ENCODE measurements at places on chromosomes 12 and 14.

- DNase-seq: no peak
Measured at GRCh38 chr14:103196716-103197115, 73.5 kb downstream of the TNFAIP2 start.

DNA sequence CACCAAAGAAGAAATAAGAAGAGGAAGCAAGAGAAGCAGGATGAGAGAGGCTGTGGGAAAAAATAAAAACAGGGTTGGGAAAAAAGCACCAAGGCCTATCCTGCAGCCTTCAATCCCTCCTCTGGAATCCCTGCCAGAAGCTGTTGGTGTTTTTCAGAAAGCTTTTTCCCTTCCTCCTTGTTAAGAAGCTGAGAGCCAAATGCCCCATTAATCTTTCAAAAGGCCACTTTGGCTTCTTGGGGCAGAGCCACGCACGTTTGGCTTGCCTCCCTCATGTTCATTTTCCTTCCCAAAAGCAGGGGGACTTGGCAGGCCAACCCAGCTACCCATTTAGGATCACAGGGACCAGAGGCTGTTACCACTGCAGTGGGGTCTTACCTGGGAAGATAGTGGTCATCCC, 365.3 kb downstream of the NUAK1 start:
- peak; percentile 56 for DNase-seq

- DNase-seq: no peak
Measured at GRCh38 chr12:119263466-119263865, 71.1 kb upstream of the CCDC60 start.

DNA sequence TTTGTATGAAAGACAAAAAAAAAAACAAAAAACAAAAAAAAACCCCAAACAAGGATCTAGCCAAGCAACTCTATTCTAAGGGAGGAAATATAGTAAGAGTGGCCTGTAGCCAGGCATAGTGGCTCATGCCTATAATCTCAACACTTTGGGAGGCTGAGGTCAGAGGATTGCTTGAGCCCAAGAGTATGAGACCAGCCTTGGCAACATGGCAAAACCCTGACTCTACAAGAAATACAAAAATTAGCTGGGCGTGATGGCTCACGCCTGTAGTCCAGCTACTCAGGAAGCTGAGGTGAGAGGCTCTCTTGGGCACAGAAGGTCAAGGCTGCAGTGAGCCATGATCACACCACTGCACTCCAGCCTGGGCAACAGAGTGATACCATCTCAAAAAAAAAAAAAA, 47.9 kb downstream of the TMEM117 start:
- no peak for DNase-seq

- DNase-seq: no peak
Measured at GRCh38 chr14:91957876-91958313, 10.4 kb upstream of the FBLN5 start.

DNA sequence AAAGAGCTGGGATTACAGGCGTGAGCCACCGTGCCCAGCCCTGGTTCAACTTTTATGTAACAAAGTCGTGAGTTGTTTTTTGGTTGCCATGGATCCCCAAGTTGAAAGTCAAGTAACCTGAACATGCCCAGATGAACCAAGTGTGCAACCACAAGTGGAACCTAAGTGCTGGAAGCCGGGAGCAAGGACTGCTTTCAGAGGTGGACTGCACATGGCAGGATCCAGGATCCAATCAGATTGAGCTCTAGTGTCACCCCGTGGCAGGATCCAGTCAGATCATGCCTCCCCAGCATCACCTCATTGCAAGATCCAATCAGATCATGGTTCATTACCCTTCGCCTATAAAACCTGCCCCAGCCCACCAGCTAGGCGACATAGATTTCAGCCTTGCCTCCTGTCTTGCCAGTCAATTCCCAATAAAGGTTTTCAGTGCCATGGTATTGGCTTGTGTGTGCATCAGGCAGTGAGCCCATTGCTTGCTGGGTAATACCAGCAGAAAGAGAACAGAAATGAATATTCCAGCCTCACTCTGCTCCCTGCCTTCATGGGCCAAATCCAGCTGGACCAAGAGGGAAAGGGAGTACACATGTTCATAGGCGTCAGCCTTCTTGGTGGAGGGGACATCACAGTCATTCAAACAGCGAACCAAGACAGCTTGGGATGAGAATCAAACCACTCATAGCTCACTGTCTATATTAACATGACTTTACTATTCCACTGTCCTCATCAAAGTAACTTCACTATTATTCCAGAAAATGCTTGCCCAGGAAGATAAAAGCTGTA, 43.6 kb upstream of the VASH1 start:
- DNase-seq: no peak

GRCh38 chr12:44507461-44507860, 368.7 kb downstream of the NELL2 start:
- no peak for DNase-seq

- DNase-seq: no peak
Measured at GRCh38 chr14:54322246-54322645, 74.6 kb upstream of the CDKN3 start.

- DNase-seq: no peak
Measured at GRCh38 chr12:124941170-124941527, 26.7 kb upstream of the UBC start.

- no peak for DNase-seq
Measured at GRCh38 chr12:6084261-6084968, 40.1 kb downstream of the VWF start.
